Mammary epithelial cell (primary cell): ENCODE measurements at places on chromosomes 7 and 10. TPM values are rescaled to one million over a fixed set of nuclear protein-coding genes. Genes with fewer than 3 reads are reported as not detected.

The PPP2R2D gene
- 42.4 TPM for polyA plus RNA-seq

The PRF1 gene
- polyA plus RNA-seq, result 0.07 TPM

The UCMA gene
- polyA plus RNA-seq, result not detected

GRCh38 chr10:29702273-29703164, 67.7 kb upstream of the SVIL start:
- no peak for DNase-seq

- DNase-seq, result no peak
Measured at GRCh38 chr10:101824736-101825135, 6.5 kb upstream of the OGA start.

- DNase-seq, result peak; percentile 28
Measured at GRCh38 chr7:95102662-95103061, 195.3 kb downstream of the PPP1R9A start.

DNA sequence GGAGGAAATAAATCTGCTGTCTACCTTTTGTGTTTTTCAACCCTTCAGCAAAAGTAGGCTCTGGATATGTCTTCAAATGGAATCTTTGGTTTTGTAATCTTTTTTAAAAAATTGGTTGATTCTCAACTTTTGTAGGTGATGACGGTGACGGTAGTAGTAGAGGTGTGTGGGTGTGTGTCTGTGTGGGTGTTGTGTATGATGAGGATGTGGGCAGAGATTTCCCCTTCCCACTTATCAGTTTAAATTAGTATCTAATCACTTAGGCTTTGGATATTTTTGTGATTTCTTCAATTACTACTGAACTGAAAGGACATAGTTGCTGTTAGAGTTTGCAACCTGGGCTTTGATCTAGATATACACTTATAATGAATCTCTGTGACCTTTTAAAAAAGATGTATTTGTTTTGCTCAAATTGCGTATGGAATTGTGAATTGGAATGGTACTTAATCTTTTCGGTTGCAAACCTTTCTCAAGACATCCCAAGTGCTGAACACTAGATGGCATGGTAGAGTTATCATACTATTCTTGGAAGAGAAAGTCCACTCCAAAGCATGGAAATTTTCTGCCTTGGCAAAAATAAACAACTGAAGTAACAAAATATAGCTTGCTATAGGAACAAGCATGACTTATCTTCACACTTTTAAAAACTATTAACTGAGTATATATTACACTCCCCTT, 51.9 kb upstream of the A1CF start:
- DNase-seq, result peak; percentile 12
